ENCODE measurements at places on chromosomes 2 and 18.
A peak's percentile ranks its signal among the peaks of the same experiment; 100 is the strongest.

GRCh38 chr2:45329045-45329677 lies 281.9 kb downstream of the SRBD1 start:
- no peak for DNase-seq

DNA sequence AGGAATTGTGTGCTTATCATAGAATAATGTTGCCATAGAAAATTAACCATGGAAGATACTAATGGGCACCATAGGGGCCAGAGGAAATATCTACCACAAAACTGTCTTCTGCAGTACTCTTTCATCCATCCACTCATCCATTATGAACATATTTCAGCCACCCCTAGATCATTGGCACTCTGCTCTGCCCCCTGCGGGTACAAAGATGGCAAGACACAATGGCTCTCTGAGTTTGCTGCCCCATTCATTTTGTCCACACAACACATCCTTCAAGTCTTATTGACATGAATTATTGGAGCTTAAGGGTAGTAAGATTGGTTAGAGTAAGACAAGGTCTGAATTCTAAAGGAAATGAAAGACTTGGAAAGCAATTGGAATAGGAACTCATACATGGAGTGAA lies 1224.7 kb upstream of the CELF4 start:
- peak; percentile 2 for DNase-seq

GRCh38 chr2:209805351-209805750 lies 33.7 kb downstream of the UNC80 start:
- DNase-seq = no peak

- no peak for DNase-seq
Measured at GRCh38 chr2:38279201-38279600, 97.9 kb downstream of the ATL2 start.

- DNase-seq = no peak
Measured at GRCh38 chr2:69490486-69490885, 53.3 kb upstream of the NFU1 start.

GRCh38 chr2:210630873-210631560 lies 74.6 kb downstream of the CPS1 start:
- no peak for DNase-seq

GRCh38 chr2:237118025-237118424 lies 32.3 kb downstream of the COPS8 start:
- DNase-seq = no peak

DNA sequence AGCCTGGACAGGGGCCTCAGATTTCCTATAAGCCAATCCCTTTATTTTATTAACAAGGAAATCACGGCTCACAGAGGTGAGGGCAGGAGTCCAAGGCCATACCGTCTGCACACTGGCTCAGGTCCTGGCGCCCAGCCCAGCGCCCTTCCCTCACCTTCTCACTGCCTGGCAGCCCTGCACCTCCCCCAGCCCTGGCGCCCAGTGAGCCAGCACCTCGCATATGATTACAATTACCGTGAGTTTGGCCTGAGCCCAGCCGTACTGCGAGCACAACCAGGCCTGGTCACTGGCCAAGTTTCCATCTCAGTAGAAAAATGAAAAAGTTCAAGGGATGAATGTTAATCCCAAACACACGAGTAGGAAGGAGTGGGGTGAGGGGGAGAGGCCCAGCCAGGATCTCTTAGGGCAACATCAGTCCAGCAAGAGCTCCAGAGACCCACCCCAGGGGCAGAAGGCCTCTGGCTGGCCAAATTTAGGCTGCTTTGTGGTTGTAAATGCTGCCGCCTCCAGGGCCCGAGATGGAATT lies 68.4 kb downstream of the MCFD2 start:
- DNase-seq = no peak

GRCh38 chr18:78239090-78239457 lies 740.5 kb upstream of the SALL3 start:
- no peak for DNase-seq

DNA sequence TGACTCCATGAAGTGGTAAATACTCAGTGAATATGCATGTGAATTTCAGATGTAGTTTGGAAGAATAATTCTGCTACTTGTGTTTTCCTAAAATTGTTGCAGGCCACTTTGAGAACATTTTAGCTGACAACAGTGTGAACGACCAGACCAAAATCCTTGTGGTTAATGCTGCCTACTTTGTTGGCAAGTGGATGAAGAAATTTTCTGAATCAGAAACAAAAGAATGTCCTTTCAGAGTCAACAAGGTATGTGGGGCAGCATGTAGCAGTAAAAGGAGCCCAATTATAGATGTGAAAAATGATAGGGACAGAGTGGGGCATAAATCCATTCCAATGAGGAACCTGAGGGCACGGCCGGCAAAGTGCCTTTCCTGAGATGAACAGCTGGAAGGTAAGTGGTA lies 16.1 kb downstream of the SERPINB5 start:
- DNase-seq = no peak

- no peak for DNase-seq
Measured at GRCh38 chr2:37205689-37206341, 9.5 kb downstream of the CEBPZOS start.

GRCh38 chr2:36190097-36190496 lies 165.5 kb upstream of the CRIM1 start:
- DNase-seq = no peak

- no peak for DNase-seq
Measured at GRCh38 chr2:229344151-229344551, 73.1 kb upstream of the PID1 start.

DNA sequence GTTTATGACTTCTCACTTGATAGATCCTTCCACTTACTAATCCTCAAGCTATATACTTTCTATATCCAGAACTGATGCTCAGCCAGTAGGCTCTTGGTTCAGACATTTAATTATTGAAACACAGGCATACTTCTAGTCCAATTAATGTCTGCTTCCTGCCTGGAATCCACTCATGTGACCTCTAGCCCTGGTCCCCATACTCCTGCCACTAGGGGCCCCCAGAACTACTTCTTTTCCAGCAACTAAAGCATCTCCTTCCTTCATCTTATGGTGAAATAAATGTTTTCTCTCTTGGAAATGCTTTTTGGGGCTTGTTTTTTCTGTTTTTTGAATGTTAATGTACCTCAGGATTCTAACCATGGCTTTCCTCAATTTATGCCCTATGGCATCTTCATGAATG lies 527.6 kb downstream of the SATB2 start:
- DNase-seq = no peak

- no peak for DNase-seq
Measured at GRCh38 chr2:10772201-10772867, 40.3 kb downstream of the PDIA6 start.

- DNase-seq = peak; percentile 62
Measured at GRCh38 chr2:118309946-118310680, 221.8 kb downstream of the INSIG2 start.

- no peak for DNase-seq
Measured at GRCh38 chr2:5673145-5674025, 18.8 kb upstream of the SOX11 start.

Data from erythroblast (primary cell).